SK-MEL-5 (cell line): ENCODE measurements at places on chromosomes 16 and 17. TPM values are rescaled to one million over a fixed set of nuclear protein-coding genes. Genes with fewer than 3 reads are reported as not detected.

Gene STXBP4
- 6.0 and 12.5 TPM in 2 replicates for total RNA-seq

Gene IGFALS
- not detected in 2 replicates for total RNA-seq

GRCh38 chr16:57146735-57147134 lies 39.1 kb downstream of the PSME3IP1 start:
- peak; percentile 23 for DNase-seq

GRCh38 chr16:85134789-85135142 lies 22.5 kb upstream of the CIBAR2 start:
- DNase-seq = no peak

DNA sequence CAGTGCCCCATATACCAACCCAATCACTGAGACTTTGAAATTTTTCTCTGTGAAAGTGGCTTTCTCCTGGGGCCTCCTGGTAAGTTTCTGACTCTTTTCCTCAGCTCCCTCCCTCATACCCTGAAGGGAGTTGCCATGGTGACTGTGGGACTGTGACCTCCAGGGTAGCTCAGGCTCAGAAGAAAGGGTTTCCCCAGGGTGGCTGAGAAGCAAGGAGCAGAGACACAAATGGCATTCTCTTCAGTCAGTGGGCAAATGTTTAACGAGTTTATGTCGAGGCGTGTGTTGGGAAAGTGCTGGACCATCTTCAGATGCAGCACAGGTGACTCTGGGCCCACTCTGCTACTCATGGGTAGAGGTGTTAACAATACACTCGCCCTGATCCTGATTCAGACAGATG lies 46.8 kb downstream of the MRPS23 start:
- no peak for DNase-seq

DNA sequence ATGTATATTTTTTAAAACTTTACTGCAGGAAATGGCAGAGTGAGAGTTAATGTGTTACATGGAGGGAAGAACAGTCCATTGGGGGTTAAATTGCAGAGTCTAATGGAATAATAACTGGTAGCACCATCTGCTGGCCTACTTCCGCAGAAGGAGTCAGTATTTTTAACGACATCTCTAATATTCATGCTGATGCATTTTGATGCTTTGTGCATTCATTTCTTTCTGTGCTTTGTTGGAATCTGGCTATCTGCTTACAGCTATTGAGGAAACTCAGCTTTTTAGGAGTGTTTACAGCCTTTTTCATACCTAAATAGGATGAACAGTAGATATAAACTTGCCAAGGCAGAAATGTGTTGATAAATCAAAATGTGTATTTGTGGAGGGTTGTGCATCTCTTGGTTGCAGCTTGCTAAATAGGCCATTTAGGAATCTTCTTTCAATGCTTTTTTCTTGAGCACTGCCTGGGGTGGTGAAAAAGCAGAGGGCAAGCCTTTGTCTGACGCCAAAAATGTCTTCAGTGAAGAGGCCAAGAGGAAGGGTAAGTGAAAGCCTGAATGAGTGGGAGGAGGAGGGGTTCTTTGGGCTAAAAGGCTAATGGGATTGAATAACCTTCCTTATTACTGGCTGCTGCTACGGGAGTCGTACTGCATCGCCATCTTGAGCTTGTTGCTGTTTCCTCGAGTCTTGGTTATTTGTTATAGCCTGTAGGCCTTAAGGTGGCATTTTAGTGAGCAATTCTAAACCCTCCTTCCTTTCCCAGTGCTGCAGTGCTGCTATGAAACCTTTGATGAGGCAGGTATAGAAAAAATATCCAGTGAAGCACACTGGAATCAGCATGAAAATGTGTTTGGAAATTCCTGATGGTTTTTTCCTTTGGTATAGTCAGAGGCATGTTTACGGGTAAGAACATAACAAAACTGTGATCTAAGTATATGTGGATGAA lies 153.3 kb downstream of the CHD9 start:
- DNase-seq = peak; percentile 93

DNA sequence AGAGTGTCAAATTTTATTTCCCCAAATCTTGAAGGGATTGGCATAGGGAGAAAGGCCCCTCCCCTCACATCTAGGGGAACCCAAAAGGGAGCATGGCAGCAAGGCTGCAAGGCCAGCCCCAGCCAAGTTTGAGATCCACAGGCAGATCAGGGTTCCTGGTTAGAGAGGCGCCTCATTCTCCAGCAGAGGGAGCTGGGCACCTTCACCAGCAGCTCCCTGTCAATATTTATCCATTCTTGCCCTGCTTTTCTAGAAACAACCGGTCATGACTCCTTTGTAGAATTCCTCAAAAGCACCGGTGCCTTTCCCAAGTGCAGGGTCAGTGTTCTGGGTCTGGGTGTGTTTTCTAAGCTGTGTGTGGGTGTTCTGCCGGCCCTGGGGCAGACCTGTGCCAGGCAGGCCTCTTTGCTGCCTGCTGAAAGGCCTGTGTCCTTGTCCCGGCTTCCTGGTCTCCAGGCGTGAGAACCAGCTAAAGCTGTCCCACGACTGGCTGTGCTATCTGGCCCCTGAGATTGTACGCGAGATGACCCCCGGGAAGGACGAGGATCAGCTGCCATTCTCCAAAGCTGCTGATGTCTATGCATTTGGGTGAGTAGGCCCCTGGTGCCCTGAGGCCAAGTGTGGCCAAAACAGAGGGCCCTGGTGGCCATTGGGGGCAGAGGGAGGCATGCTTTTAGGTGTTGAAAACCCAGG lies 21.2 kb upstream of the LGALS9 start:
- peak; percentile 61 for DNase-seq

DNA sequence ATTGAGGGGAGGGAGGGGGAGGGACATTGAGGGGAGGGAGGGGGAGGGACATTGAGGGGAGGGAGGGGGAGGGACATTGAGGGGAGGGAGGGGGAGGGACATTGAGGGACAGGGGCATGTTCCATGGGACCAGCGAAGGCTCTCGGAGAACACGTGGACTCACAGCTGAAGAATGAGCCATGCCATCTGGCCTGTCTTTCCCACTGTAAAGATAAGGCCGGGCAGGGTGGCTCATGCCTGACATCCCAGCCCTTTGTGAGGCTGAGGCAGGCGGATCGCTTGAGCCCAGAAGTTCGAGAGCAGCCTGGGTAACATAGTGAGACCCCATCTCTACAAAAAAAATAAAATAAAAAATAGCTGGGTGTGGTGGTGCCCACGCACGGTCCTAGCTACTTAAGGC lies 32.5 kb downstream of the RPH3AL start:
- no peak for DNase-seq

- DNase-seq = peak; percentile 58
Measured at GRCh38 chr16:46801428-46802049, 29.4 kb downstream of the C16orf87 start.
